ENCODE measurements at places on chromosomes 12 and 14.
A peak's percentile ranks its signal among the peaks of the same experiment; 100 is the strongest.

DNA sequence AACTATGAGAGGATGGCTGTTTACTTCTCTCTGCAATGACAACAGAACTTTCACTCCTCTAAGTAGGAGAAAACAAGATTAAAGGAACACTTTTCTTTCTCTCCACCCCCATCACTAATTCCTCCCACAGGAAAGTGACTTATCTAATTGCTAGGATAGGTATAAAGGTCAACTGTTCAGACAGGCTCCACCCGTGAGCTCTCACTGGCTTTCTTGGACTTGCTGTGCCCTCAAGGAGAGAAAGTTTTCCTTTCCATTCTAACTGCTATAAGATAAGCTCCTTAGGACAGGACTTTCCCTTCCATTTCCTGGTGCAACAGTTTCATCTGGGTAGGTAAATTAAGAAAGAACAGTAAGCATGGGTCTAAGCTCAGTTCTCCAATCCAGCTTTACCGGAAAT lies 4.8 kb downstream of the SLC41A2 start:
- DNase-seq: no peak

DNA sequence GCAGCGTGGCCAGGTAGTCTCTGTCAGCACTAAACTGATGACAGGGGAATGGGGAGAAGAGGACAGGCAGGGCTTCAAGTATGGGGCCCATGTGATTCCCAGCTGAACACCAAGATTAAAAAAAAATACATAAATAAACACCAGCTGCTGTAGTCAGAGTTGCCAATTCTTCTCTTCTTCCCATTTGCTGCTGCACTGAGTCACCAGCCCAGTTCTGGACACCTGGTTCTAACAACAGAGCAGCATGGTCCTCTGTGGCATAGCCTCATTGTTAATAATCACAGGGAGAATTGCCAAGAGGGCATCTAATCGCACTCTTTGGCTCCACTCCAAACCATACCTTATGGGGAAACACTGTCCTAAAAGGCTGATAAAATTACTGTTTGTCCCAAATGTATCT lies 15.1 kb downstream of the PPM1H start:
- DNase-seq: no peak

GRCh38 chr12:76634133-76634532 lies 74.6 kb upstream of the OSBPL8 start:
- DNase-seq: no peak

- DNase-seq: no peak
These were observed 129.5 kb downstream of the FBXL14 start for GRCh38 chr12:1464925-1465324.

DNA sequence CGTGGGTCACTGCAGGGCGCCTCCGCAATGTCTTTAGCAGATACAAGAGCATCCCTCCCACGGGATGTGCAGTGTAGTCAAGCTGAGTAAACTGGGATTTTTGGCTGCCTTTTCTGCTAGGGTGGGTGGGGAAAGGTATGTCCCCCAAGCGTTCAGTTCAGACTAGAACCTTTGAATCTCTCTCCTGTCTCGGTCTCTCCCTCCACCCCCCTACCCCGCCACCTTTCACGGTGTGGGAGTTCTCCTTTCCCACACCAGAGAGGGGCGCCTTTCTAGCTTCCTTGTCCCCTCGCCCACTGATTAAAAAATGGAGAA lies 525 bp upstream of the FAR2 start:
- no peak for DNase-seq

- no peak for DNase-seq
These were observed 36.5 kb upstream of the CERS5 start for GRCh38 chr12:50203691-50204090.

DNA sequence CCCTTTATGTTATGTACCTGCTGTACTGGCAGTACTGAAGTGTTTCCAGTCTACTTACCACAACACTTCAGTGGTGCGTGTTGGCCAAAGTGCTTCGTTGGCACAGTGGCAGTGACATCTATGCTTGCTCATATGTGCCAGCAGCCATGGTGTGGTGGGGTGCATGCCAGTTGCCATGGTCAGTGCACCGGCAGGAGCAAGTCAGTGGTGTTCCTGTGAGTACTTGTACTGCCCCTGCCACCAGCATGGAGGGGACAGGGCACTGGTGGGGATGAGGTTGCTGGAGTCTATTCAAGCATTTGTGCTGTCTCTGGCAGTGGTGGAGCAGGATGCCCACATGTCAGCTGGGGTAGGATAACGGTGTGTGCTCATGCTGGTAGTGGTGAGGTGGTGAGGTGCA lies 800.0 kb downstream of the TRHDE start:
- DNase-seq: no peak

GRCh38 chr12:104886418-104887401 lies 71.4 kb downstream of the SLC41A2 start:
- no peak for DNase-seq

DNA sequence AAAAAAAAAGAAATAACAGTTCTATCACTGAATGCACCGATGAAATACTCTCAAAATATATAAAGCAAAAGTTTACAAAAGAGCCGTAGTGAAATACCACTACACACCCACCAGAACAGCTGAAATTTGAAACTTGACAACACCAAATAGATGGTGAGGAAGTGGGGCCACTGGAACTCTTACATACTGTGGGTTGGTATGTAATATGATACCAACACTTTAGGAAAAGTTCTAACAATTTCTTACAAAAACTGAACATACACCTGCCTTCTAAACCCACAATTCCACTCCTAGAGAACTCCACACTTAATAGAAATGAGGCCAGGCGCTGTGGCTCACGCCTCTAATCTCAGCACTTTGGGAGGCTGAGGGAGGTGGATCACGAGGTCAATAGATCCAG lies 14.1 kb downstream of the EIF5 start:
- no peak for DNase-seq

GRCh38 chr12:76031414-76032042 lies at the start of gene PHLDA1:
PHLDA1 (minus strand) TSS chr12:76031776.
- peak; percentile 86 for DNase-seq

DNA sequence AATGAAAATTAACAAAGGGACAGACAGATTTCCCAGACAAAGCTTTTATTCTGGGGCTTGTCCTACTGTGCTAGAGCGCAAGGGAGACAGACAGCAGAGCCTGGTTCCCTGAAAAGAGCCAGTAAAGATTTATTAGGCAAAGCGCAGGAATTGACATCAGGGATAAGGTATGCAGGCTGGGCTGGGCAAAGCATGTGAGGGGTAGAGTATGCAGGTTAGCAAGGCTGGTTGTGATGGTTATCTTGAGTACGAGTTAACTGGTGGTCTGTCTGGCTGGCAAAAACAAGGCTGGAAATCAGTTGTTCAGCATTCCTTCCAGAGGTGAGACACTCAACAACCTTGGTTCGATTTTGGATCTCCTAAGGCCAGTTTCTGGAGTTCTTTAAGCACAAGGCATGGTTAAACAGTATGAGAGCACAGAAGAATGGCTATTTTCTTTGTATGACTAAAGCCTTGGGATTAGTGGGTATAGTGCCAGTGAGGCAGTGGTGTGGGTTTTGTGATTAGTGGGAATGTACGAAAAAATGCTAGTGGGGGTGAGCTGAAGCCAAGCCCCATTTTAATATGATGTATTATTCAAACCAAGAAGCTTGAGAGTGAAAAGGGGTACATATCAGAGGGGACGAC lies 30.9 kb downstream of the BTBD7 start:
- no peak for DNase-seq

DNA sequence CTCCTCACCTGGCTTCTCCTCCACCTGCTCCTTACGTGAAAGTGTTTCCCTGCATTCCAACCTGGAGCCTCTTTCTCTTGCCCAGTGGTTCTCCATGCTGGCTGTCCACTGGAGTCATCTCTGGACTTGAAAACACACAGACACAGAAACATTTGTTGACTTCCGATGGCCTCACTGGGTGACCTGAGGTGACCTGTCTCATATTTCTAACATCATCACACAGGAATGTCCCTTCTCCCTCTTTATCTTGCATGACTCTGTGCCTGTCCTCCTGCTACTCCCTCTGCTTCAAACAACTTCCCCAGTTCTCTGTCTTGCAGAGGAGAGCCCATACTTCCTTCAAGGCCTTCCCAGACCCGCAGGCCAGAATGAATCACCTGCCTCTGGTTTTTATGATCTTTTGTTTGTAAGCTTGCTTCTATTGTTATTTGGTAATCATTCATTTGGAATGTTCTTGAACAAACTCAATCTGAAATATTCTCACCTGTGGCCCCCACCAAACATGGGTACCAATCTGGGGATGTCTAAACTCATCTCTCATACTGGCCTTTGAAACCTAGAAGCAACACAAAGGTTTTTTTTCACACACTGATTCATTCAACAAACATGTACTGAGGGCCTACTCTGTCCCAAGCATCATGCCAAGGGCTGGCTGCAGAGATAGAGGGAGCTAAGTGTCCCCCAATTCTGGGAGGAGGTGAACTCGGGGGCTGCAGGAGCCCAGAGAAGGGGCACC lies 9.7 kb upstream of the RIN3 start:
- DNase-seq: no peak

- peak; percentile 85 for DNase-seq
These were observed 4.2 kb upstream of the AJUBA start for GRCh38 chr14:22986508-22987054.

DNA sequence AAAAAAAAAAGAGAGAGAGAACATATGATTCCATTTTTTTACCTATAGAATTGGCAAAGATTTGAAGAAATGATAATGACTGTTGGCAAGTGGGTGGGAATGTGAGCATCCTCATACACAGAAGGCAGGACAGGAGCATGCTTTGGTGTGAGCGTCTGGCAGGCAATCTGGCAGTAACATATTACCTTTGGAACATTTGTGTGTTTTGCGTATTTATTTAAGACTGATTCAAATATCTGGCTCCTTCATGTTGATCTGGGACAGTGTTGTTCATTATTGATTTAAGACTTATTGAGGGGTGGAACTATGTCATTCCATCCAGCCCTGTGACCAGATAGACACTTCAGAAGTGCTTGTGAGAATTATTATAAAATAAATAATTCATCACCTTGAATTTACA lies 53.1 kb downstream of the PPP1R36 start:
- DNase-seq: no peak

DNA sequence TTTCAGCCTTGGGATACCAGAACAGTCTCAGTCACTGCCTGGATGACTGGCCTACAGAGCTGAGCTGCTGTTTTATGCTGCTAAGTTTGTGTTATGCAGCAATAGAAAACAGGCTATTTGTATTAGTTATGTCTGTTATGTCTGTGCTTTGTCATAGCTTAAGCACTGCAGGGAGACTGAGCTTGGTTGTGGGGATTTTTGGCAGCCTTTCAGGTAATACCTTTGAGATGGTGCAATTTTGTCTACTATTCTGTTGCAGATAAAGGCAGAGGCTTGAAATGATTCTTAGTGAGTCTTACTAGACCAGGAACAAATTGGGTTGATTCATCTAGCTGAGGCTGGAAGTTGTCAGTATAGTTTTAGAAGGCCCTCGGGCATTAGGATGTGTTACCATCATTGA lies 201.3 kb upstream of the RBM19 start:
- DNase-seq: no peak

DNA sequence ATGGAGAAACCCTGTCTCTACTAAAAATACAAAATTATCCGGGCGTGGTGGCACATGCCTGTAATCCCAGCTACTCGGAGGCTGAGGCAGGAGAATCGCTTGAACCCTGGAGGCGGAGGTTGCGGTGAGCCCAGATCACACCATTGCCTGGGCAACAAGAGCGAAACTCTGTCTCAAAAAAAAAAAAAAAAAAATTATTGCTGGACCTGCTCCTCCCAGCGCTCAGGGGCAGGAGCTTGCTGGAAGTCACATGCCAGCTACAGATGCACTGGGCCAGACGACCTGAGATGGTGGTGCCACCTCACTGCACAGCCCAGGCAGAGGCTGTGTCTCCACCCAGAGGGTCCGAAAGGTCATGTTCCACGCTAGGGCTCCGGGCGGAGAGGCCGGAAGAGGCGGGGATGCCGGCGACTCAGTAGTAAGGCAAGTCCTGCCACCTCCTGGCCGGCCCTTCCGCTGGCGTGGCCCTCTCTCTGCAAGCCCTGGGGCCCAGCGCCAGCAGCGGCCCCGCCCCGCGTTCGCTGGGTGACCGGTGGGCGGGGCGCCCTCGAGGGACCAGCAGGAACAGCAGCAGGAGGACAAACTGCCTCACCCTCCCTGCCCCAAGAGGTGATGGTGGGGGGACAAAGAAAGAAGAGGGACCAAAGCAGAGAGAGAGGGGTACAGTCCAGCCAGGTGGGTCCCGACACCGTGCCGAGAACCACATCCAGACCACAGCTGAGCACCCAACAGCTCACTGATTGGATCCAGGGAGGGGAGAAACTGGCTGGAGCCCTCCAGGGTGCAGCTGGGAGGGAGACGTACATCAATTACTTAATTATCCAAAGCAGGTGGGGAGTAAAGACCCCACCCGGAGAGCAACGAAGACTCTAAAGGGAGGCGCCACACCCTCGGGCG lies 3.6 kb upstream of the RHOF start:
- DNase-seq: no peak

DNA sequence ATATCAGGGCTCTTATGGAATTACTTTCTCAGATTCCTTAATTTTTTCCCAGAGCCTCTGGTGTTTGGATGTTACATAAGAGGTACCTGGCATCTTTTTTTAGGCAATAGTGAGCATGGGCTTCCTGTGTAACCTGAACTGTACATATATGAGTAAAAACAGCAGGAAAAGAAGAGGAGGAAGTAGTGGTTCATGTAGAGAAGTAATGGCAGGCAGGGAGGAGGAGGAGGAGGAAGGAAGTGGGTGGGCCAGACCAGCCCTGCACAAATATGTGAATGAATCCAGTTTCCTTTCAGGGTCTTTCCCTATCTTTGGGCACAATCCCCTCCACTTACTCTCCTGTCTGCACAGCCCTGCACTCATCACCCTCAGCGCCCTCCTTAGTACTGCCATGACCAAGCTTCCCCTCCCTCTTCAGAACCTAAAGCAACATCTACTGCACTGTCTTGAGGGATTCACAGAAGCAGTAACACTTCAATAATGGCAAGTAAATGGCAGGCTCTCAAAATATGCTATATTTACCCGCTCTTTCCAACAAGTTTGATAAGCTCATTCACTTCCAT lies 40.9 kb upstream of the GSG1 start:
- DNase-seq: no peak

DNA sequence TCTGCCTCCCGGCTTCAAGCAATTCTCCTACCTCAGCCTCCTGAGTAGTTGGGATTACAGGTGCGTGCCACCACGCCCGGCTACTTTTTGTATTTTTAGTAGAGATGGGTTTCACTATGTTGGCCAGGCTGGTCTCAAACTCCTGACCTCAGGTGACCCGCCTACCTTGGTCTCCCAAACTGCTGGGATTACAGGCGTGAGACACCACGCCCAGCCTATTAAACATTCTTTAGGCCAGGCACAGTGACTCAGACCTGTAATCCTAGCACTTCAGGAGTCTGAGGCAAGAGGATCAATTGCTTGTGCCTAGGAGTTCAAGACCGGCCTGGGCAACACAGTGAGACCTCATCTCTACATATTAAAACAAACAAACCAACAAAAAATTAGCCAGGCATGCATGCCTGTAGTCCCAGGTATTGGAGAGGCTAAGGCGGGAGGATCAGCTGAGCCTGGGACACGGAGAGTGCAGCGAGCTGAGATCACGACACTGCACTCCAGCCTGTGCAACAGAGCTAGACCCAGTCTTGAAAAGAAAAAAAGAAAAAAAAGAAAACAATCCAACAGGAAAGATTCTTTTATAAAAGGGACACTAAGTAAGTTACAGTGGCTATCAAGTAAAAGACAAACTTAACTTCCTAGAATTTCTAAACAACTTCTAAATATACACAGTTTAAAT lies 70.2 kb downstream of the HECTD1 start:
- DNase-seq: no peak

GRCh38 chr14:54493293-54493692 lies 4.5 kb upstream of the GMFB start:
- no peak for DNase-seq

Data from stimulated activated CD8-positive, alpha-beta memory T cell treated with anti-CD3 and anti-CD28 coated beads, Interleukin-7, amount 100 ng/mL, for 24 hours (primary cell).